Stimulated activated CD4-positive, alpha-beta T cell treated with anti-CD3 and anti-CD28 coated beads, TNF-alpha, amount 100 ng/mL, for 48 hours (primary cell): ENCODE measurements at places on chromosomes 5 and 9.
A peak's percentile ranks its signal among the peaks of the same experiment; 100 is the strongest.

DNA sequence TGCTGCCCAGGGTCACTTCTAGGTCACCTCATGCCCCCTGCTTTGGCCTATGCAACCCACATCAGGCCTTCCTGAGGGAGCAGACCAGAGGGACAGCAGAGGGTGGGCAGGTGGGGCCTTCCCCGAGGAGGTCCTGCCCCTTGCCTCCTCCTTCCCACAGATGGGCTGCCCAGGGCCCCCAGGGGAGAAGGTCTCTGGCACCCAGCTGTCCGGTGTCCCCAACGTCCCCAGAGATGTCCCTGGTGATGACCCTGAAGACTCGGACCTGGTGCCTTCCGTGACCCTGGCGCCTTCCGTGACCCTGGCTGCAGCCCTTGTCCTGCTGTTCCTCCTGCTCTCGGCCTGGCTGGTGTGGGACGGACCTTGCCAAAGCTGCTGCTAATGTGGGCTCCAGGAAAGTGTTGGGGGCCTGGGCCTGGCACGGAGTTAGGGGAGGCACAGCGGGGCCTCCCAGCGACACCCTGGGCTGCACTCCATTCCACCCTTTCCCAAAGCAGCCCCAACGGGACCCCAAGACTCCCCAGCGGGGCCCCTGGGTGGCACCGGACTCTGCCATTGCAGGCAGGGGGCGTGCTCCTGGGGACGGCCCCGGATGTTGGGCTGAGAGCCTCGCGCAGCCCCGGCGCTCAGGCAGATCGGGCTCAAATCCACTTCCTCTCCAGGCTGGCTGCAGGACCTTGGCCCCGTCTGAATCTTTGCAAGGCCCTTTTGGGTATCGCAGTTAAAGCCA is 6.8 kb upstream of the SLC2A6 start:
- DNase-seq = no peak

DNA sequence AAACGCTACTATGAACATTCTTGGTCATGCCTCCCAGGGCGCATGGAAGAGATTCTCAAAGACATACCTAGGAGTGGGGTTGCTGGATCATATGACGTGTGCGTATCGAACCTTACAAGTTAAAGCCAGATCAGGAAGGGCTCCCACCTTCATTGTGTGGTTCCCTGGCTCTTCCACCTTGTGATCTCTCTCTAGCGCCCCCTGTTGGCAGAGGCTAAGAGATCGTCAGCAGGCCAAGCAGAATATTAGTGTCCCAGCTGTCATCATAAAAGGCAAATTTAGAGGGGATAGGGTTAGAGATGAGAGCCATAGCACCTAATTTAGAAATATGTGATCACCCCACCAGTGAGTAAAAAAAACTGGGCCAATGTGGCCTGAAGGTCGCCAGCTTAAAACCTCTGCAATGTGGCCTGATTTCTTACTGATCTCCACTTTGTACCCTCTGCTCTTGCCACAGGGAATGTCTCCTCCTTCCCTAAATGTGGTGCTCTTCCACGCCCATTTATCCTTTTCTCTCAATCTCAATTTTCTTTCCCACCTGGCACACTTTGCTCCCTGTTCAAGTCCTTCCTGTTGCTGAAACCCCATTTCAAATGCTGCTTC is 91.7 kb upstream of the SHB start:
- peak; percentile 53 for DNase-seq

DNA sequence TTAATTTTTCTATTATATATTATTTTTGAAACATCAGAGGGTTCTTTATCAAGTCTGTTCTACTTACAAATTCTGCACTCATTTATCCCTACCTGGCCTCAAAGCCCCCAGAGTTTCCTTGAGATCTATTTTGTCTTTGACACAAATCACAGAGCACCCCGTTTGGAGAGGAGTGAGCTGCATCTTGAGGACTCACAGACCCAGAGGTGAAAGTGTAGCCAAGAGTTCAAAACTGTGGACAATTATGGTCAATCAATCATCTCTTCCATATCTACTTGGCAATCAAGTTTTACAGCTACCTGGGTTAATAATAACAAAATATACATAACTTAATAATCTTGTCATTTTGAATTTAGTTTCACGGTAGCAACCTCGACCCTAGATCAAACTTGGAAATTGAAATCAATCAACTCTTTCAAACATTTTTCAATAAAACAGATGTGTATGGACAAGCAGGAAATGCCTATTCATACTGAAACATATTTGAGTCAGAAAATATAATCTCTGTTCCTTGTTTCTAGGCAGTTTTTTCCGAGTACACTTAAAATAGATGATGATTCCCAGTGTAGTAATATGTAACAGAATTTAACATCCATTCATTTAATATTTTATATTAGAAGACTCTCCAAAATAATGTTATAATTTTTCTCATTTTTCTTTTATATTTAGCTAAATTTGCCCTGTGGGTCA is 13.7 kb upstream of the SYK start:
- DNase-seq = no peak

- DNase-seq = no peak
Observed at GRCh38 chr9:112858625-112859147, 32.0 kb downstream of the SLC46A2 start.

DNA sequence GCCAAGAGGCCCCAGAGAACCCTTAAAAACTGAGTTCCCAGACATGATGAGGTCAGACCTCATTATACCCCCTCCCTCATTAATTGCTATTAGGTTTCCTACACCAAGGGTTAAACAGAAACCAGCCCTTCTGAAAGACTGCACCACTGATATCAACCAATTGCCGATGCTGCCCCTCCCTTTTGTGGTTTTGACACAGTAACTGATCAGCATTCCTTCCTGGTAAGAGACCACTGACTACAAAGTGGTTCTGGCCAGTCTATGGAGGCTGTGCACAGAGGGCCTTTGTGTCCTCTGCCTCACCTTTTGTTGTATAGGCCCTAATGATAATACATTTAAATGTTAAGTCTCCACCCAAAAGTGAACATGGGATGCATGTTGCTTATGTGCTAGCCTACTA is 201.5 kb downstream of the FRMD3 start:
- DNase-seq = no peak

DNA sequence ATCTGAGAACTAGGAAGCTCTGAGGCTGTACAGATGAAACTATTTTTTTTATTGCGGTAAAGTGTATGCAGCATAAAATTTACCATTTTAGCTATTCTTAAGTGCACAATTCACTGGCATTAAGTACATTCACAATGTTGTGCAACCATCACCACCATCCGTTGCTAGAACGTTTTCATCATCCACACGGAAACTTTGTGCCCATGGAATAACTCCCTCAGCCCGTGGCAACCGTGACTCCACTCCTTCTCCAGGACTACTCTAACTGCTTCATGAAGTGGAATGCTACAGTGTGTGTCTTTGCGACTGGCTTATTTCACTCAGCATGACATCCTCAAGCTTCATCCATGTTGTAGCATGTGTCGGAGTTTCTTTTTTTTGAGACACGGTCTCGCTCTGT is 57.1 kb downstream of the COL23A1 start:
- no peak for DNase-seq

DNA sequence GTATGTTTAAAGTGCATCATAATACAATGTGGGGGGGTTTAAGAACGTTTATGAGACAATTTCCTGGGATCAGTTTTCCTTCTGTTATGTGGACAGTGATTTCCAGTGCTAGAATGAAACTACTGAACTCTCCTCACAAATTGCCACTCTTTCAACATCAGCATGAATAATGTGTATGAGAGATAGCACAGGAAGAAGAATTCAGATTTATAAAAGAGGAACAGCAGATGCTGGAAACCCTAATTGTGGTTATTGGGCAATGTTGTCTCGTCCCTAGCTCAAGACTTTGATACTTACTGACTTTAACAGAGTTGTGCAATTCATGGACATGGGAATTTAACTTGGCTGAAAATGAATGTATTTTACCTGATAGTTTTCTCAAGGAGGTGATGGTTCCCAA is 410.8 kb upstream of the MEF2C start:
- DNase-seq = no peak

- DNase-seq = no peak
Observed at GRCh38 chr5:140344683-140345423, 1.6 kb downstream of the HBEGF start.

- DNase-seq = no peak
Observed at GRCh38 chr5:168382421-168382820, 91.0 kb downstream of the WWC1 start.

- DNase-seq = no peak
Observed at GRCh38 chr5:52177193-52177592, 610.5 kb upstream of the ITGA1 start.

DNA sequence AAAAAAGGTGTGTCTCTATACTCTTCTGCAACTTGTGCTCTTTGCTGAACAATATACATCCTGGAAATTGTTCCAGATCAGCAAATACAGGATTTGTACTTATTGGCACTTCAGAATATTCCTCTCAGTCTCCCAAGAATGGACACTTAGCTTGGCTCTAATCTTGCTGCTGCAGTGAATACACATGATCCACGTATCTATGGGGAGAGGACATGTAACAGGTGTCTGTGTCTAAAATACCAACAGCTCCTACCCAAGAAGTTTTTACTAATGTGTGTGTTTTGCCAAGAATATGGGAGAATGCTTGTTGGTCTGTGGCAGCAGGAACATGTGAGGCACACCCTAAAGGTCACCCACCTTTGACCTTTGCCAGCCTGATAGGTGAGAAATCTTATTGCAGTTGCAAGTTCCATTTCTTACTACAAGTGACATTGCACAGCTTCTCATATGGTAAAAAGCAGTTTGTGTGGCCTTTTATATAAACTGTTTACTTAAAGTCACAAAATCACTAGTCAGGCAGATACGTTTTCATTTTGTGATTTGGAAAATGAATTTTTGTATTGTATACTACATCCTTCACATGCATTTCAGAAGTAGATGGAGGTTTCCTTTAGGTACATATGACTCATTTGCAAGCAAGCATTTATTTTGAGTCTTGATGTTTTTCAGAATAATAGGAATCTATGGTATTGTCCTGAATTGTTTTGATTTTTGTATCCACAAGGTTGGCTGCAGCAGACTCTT is 35.8 kb downstream of the PHF2 start:
- no peak for DNase-seq

DNA sequence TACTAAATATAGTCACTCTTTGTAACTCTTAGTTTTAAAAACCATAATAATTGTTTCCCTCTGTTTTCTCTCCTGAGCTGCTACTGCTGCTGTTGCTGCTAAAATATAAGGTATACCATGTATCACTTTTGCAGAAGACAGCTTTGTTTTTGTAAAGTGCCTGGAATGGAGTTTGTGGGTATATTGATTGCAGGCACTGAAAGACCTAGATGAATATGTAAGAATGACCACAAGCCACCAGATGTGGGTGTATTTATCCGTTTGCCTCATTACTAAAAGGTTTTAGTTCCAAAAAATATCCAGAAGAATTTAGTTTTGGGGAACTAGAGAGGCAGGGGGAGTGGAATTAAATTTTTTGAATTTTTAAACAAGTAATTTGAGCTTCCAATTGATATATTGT is 151.1 kb upstream of the CDKN2B start:
- no peak for DNase-seq

GRCh38 chr5:65734921-65735320 is 12.9 kb downstream of the NLN start:
- DNase-seq = no peak

- DNase-seq = no peak
Observed at GRCh38 chr5:82698026-82698425, 379.2 kb downstream of the TMEM167A start.

DNA sequence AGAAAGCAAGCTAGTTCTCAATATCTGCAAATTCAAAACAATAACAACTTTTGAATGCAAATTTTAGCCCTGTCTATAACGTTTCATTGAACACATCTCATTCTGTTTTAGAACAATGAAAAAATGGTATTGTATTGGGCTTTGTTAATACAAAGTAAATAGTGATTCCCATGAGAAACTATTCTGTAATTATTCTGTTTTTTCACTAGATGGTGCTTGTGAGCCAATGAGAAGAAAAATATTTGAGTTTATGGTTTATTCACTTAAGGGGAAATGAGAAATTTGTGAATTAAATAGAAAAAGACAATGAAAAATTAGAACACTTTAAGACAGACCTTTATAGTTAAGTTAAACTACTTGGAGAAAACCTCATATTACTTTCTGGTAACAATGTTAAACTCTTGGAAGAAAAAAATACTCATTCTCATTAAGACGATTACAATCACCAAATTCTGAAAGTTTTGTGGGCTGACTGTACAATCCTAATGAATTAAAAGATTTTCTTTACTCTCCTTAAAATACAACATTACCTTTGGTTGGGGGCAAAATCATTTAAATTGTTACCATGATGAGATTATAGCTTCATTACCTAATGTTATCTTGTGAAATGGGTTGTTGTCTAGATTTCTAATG is 127.0 kb downstream of the NNT start:
- DNase-seq = no peak

- peak; percentile 24 for DNase-seq
Observed at GRCh38 chr5:128213340-128213739, 129.8 kb downstream of the SLC12A2 start.

GRCh38 chr5:114367029-114367428 is 5.2 kb downstream of the KCNN2 start:
- DNase-seq = no peak

DNA sequence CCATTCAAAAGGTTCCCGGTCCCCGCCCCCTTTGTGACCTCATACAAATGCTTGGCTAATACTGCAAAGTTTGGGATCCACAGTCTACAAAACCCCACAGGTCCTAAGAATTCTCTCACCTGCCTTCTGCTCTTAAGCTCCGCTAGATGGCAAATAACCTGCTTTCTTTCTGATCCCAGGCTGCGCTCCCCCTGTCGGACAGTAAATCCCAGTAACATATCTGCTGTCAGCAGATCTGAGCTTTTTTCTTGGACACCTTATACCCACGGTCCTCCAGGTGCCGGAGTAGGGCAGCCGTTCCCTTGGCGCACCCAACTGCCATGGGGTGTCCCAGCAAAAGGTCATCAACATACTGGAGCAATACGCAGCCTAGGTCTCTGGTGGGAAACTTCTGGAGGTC is 39.0 kb upstream of the PPP1R26 start:
- no peak for DNase-seq

DNA sequence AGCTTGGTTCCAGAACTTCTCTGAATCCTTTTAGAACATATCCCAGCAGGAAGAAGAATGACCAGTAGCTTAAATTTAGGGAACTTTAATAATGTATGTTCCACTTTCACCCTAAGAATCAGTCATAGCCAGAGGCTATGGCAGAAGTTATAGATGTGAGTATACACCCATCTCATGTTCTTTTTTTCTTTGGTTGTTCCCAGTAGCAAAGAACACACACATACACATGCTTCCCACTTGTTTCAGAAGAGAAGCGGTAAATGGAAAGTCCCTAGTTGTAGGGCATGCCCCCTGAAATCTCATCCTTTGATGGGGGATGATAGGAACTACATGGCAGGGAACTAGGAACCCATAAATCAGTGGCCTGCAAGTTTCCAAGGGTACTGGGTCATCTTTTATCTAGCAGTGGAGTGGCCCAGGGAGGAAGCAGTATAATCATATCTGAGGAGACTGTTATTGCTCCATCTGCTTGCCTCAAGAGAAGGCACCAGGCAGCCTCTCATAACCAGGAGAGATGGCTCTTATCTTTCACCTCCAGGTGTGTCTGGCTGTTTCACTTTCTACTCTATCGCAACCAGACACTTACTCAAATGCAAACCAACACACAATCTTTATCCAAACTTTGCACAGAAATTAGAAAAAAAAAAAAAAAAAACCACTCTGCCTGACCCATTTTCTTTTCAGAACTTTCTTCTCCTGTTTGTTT is 109.5 kb downstream of the SNCAIP start:
- DNase-seq = no peak
